ENCODE measurements at places on chromosomes 4 and X.

DNA sequence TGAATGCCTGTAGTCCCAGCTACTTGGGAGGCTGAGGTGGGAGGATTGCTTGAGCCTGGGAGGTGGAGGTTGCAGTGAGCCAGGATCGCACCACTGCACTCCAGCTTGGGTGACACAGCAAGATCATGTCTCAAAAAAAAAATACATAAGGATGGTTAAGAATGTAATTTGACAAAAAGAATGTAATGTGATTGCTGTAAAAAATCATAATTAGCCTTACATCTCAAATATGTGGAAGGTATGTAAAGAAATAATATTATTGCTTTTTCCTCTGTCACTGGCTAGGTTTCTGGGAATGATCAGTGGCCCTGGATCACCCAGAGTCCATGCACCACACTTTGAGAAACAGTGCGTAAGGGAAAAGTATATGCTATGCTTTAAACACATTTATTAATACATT lies 106.1 kb upstream of the C1GALT1C1 start:
- no peak for DNase-seq

- DNase-seq: no peak
Measured at GRCh38 chr4:15327311-15328298, 100.2 kb upstream of the C1QTNF7 start.

GRCh38 chrX:86237482-86237881 lies 89.2 kb downstream of the DACH2 start:
- DNase-seq: no peak

GRCh38 chr4:98341309-98341708 lies 80.1 kb downstream of the RAP1GDS1 start:
- peak; percentile 63 for DNase-seq

- DNase-seq: peak; percentile 54
Measured at GRCh38 chrX:153726286-153727122, 1.8 kb downstream of the ABCD1 start.

DNA sequence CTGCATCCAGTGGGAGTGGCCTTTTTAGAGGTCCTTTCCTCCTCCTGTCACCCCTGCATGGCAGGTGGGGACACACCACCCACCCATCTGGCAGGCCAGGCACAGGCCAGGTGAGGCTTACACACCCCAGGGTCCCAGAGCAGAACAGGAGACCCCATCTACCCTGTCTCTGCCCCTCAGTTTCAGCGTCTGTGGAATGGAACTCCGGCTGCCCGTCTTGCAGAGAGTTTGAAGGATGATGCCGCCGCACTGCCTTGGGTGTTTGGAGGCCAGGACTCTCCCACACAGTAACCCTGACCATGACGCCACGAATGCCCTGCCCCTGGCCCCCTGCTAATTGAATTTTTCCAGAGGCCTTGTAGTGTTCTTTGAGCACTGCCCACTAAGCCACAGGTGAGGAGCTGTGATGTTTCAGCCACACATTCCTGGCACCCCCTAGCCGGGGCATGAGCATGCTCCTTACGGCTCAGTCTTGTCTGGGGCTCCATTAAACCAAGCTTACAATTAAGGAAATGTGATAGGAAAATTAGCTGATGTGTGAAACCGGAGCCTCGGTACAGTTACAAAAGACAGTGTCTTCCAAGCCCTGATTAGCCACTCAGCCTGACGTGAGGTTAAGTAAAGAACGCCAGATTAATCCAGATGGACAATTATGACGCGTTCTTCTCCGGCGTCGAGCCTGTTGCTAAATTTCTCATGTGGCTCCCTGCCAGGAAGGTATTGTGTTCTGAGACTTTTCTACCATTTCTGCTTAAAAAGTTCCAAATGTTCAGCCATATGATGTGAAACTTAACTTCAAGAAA lies 39.3 kb downstream of the HMX1 start:
- DNase-seq: no peak

DNA sequence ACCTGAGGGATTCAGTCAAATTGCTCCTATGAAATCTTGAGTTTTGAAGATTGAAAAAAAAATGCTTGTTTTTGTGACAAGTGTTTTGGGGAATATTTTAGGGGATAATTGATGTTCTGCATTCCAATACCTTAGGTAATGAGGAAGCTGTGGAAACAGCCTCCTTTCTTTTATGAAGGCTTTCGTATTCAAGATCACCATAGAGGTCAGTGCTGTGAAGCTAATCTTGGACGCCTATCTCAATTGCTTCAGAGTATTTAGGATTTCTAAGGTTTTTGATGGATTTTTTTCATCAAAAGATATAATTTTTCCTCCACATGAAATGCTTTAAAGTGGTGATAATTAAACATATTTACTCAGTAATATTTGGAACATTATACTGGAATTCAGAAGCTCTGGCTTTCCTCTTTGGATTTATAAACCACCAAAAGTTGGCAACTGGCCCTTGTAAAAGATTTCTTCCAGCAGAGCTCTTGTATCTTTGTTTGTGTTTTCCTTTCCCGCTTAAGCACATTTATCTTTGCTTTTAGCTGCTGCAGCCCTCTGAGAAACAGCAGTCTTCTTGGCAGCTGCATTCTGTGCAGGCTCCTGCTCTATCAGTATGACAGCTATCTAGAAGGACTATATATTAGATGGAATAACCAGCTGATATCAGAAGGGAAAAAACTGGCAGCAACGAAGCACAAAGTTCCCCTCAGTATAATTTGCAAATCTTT lies 63.7 kb downstream of the HMGB2 start:
- DNase-seq: peak; percentile 89

DNA sequence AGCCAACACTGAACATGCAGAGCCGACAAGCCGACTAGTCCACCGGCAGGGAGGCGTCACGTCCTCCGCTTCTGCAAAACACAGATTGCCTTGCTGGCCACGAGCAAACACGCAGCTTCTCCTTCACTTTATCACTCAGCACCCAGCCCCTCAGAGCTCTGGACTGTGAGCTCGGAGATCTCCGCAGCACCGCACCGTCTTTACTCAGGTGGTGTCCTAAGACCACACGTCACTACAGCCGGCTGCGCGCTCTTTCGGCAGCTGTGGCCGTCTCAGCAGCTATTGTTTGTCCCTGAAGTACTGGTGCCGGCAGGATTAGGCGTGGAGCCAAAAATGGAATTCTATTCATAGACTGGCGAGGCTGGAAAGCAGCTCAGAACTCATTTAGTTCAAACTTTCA lies 72.0 kb downstream of the FAT1 start:
- DNase-seq: no peak

- DNase-seq: peak; percentile 34
Measured at GRCh38 chr4:38868059-38868960, 704 bp downstream of the FAM114A1 start.

- no peak for DNase-seq
Measured at GRCh38 chr4:102493794-102494193, 7.4 kb upstream of the NFKB1 start.

DNA sequence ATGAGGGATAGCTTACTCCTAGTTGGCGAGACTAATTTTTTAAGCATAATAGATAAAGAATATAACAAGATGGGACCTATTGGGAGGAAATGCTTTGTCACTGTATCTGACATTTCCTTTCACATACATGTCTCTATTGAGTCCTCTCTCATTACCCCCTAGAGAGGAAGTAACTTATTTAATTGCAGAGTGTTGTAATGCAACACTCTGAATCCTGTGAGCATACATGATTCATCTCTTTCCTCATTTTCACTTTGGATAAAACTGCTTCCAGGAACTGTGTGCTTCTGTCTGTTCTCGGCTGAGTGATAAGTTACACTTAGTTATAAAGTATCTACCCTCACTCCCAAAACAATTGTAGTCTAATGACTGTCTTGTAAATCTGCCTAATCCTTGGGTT lies 266.1 kb upstream of the ANXA10 start:
- peak; percentile 41 for DNase-seq

DNA sequence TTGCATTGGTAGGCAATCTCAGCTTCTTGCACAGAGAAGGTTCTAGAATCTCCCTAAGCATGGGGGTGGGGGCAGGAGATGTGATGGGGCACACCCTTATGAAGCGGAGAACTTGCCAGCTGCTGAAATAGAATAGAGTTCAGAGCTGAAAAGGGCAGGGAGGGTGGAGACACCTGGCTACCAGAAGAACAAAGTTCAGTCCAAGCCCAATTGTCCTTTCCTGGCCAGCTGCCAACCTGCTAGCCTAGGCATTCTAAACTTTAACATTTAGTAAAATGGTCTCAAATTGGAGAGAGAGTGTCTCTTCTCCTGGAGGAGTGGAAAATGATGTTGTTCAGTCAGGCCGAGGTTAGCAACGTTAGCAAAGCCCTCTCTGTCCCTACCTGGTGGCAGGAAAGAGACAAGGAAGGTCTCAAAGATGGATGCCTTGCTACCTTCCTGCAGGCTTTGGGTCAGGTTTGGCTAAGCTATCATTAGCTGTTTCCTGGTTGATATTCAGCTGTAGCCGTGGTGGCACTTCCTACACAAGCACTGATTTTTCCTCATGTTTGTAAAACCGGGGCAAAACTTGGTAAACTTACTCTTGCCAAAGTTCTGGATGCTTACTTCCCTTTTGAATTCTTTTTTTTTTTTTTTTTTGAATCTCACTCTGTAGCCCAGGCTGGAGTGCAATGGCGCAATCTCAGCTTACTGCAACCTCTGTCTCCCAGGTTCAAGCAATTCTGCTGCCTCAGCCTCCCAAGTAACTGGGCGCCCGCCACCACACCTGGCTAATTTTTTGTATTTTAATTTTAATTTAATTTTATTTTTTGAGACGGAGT lies 34.7 kb upstream of the NYX start:
- no peak for DNase-seq

GRCh38 chr4:41517747-41518146 lies 20.2 kb upstream of the LIMCH1 start:
- no peak for DNase-seq

DNA sequence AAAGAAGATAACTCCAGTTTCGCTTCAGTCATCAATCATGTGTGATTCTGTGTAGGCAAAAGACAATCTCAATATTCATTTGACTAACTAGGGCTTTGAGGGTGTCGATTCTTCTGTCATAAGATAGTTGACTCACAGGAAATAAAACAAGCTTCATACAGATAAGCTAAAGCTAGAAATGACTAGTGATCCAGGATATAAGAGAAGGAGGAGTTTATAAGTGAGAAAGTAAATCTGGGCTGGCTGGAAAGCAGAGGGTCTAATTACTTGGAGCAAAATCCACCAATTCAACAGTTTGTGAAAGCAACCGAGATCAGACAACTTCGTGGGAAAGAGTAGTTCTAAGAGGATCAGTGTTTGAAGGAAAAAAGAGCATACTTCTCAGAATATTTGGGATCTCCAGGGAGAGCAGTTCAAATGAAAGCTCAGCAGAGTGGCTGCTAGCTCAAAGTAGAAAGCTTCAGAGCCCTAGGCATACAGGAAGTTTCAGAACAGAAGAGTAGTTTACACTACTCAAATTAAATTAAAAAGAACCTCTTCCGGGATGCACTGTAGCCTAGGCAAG lies 429.3 kb downstream of the INPP4B start:
- DNase-seq: peak; percentile 35

GRCh38 chr4:61882381-61882780 lies 682.3 kb downstream of the ADGRL3 start:
- no peak for DNase-seq

DNA sequence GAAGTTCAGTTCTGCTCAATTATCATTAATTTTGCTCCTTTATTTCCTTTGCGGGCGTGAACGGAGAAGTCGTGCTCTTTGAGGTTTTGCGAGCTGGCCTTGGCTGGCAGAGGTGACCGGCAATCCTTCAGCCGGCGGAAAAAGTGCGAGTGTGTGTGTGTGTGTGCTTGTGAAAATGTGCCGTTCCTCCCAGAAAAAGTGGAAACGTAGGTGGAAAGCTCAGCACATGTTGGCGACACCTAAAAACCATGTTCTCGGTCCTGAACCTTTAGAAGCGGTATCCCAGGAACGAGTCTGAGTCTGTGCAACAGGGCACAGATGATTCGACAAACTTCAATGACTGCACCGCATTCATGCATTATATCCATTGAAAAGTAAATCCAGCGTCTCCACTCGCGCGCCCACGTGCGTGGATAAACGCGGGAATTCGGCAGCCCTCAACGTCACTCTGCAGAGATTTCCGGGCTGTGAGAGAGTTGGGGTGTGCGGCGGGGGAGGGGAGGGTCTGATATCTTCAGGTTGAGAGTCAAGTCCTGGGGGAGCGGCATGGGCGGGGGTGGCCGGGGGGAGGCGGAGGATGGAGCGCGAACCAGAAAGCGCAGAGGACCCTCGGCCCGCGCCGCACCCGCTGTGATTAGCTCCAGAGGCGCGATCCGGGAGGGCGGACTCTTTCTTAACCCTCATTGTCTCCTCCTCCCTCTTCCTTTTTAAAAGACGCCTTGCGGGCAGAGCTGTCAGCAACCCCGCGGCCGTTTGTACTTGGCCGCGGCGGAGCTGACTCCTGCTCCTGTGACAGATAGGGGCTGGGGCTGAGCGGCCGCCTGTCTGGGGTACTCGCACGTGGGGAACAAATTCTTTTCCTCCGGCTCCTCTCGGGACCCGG lies at the start of gene SHISA3:
Gene SHISA3 (plus strand): TSS at position 737 of the 883 bp plus-strand sequence. CDS start 569 bp downstream, outside the sequence.
- DNase-seq: peak; percentile 11

- DNase-seq: peak; percentile 74
Measured at GRCh38 chr4:83266689-83267088, 17.9 kb downstream of the COQ2 start.

DNA sequence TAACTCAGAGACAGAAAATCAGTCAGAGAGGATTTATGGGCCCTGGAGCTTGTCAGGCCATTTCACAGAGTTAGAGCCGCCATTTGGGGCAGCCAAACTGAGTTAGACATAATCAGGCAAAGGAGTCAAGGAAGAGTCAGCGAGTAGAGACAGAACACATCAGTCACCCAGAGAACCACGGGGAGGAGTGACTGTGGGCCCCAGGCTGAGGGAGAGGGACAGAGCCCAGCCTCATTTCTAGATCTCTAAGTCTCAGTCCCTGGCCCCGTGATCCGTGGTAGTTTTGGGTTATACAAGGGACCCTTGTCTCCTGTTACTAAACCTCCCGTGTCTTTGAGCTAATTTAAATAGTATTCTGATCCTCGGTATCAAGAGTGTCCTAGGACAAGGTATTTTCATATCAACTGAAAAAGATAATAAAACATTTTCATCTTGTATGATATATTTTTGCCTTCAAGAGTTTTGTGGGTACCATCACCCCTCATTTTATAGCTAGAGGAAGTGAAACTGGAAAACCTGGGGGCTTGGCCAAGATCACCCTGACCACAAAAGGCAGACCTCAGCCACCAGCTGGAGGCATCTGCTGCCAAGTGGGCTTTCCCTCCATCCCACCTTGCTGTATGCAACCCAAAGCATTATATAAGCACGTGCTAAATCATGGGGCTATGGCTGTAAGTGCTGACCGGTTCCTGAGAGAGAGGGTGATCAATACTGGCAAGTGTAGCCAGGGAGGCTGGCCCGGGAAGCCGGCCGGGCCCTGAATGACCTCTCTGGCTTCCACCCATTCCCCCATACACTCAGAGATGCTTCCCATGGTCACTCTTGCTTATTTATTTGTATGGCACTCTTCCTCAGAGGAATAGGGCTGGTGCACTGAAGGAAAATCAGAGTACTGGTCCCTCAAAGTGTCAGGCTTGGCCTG lies 204.1 kb downstream of the BCOR start:
- no peak for DNase-seq

- DNase-seq: no peak
Measured at GRCh38 chrX:138754861-138755260, 43.3 kb upstream of the FGF13 start.
